ENCODE measurements at places on chromosomes 16 and 17.
A peak's percentile ranks its signal among the peaks of the same experiment; 100 is the strongest.

GRCh38 chr16:6018848-6019489 lies 921.4 kb upstream of the EEF2KMT start:
- DNase-seq: no peak

- no peak for DNase-seq
These were observed 92.8 kb downstream of the AMFR start for GRCh38 chr16:56332464-56333079.

DNA sequence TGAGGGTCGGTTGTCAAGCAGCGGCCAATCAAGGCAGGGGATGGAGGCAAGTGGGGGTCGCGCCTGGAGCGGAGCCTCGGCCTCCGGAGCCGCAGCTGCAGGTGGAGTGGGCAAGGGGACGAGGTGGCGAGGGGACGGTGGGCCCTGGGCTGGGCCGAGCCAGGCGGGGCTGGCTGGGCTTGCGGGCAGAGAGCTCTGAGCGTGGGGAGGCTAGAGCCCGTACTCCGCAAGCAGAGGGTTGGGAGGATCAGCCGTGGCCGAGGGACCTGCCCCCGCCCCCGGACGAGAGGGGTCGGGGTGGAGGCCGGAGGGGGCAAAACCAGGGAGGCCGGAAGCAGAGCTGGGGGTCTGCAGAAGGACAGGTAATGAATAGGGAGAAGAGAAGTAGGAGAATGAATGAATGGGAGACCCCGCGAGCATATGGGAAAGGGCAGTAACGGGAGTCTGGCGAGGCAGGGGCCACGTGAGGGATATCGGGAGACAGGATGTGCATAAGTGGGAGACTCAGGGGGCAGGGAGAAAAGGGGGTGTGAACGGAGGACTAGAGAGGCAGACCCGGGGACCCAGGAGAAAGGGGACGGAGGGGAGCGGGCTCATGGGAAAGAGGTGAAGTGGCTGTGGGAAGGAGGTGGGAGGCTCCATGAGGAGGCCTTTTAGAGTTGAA lies at the start of gene KATNB1:
Gene KATNB1 (plus strand): TSS at position 16 of the 664 bp plus-strand sequence. CDS start 1,474 bp downstream, outside the sequence.
- no peak for DNase-seq

- DNase-seq: no peak
These were observed 15.3 kb downstream of the SRR start for GRCh38 chr17:2319051-2319450.

- DNase-seq: no peak
These were observed 6.6 kb downstream of the LUC7L3 start for GRCh38 chr17:50725769-50726655.

DNA sequence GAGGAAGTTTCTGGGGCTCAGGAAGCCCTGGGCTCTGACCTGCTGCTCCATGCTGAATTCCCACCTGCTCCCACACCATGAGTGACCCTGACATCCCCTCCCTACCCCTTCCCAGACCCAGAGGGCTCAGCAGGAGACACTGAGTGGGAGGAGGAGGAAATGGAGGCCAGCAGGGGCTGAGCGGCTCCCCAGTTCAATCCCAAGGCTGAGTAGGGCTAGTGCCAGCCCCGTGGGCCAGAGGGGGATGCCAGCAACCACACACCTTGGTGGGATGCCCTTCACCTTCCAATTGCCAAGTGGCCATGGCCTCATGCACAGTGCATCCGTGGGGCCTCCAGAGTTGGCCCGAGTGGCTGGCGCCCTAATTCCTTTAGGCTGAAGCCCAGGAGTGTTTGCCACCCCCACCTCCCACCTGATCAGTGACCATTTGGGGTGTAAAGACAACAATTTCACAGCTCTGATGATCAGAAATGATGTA lies 1.0 kb upstream of the ADGRG3 start:
- DNase-seq: no peak

DNA sequence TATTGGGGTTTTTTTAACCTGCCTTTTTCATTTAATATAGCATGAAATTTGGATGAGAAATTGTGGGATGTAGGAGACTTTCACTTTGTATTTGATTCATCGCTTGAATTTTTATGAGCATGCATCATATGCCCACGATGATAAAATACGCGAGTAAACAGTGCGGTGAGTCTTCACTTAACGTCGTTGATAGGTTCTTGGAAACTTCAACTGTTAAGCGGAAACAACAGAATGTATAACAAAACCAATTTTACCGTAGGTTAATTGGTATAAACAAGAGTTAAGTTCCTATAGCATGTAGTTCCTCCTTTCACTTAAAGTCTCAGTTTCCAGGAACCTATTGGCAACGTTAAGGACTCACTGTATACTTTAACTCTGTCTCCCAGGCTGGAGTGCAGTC lies 28.7 kb downstream of the MMP15 start:
- no peak for DNase-seq

GRCh38 chr16:70714581-70715054 lies 28.8 kb upstream of the MTSS2 start:
- DNase-seq: no peak

GRCh38 chr16:72854267-72854959 lies 193.5 kb downstream of the ZFHX3 start:
- DNase-seq: no peak

- no peak for DNase-seq
These were observed 22.6 kb downstream of the COG1 start for GRCh38 chr17:73215447-73215846.

DNA sequence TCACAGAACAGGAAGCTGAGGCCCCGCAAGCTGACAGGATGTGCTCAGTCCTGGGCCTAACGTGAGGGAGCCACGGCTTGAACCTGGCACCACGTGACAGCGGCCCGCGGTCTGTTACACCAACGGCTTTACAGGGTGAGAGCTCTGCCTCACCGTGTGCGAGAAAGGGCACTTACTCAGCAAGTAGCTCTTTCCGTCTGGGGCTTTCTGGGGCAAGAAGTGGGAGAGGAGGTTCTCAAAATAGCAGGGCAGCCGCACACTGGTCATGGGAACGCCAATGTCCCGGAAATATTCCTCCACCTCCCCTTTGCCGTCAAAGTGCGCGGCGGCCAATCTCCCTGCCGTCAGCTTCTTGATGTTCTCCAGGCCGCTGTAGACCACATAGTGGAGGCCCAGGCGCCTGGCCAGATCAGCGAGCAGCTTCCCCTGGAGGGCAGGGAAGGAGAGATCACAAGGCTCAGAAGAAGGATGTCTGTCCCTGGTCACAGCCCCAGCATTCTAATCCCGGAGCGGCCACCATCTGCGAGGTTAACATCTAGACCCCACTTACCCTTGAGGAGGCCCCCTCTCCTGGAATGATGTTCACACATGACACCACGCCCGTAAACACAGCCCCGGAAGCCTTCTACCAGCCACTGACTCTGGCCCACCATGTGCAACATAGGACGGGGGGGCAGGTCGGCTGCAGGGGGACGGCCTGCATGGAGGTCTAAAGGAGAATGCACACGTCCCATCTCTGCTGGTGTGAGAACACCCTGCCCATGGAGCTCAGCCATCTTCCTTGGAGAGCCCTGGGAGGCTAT lies 8.2 kb downstream of the NMRAL1 start:
- DNase-seq: peak; percentile 48

DNA sequence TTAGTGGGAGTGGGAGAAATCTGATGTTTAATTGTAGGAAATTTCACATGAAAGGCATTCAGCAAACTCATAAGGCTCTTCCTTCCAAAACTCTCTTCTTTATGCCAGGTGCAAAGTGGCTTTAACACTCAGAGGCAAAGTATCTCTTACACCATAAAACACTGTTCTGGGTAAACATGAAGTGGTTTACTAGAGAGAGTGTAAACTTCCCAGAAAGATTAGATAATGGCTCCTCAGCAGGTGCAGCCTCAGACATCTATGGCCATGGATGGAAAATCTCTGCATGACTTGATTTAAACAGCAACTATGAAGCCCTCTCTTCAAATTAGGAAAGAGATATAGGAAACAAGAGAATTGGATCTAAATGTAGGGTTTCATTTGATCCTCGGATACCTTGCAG lies 583.1 kb upstream of the SALL1 start:
- DNase-seq: no peak

Data from stimulated activated CD4-positive, alpha-beta T cell treated with anti-CD3 and anti-CD28 coated beads, Interleukin-1b, Interleukin-23, amount 100 ng/mL, for 48 hours (primary cell).